ENCODE measurements at places on chromosomes 6 and 20. TPM values are rescaled to one million over a fixed set of nuclear protein-coding genes. Genes with fewer than 3 reads are reported as not detected.

DNA sequence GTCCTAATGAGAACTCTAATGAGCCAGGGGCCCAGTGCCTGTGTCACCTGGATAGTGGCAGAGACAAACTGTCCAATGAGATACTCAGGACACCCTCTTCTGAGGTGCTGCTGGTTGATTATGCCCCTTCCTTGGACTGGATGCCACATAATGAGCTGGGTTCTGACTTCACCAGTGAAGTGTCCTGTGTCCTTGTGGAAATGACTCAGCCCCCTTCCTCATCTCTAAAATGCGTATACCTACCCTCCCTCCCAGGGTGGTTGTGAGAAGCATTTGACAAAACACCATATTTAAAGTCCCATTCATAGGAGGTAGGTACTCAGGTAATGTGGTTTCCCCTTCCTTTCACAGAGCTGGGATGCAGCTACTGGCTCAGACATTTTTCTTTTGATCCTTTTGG lies 28.4 kb upstream of the RNF24 start:
- no peak for DNase-seq

Gene MAN1A1
- 45.0 TPM for total RNA-seq

GRCh38 chr6:34592208-34592952 lies 36.3 kb upstream of the SPDEF start:
- DNase-seq: no peak

Gene CNKSR3
- 18.8 TPM for total RNA-seq

DNA sequence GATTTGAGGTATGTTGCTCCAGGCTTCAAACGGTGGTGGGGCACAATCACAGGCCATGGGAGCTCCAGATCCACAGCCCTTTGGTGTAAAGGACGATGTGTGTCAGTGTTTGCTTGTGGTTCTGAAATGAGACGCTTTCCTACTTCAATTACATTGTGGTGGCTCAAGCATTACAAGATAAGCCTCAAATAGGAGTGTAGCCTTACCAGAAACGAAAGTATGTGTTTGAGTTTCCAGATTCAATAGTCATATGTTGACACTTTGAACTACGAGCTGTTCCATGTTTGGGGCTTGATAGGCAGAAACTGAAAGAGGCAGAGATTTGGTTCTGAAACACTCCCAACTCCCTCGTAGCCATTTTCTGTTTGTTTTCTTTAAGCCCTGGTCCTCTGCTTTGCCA lies 187.1 kb downstream of the MYLK4 start:
- no peak for DNase-seq

GRCh38 chr6:43283905-43284304 lies 14.2 kb upstream of the SLC22A7 start:
- no peak for DNase-seq

Gene ANGPT4
- not detected for total RNA-seq

GRCh38 chr6:44223319-44224028 lies at the start of gene SLC29A1:
TSS of gene SLC29A1 (plus strand) at chr6:44223595. CDS start at chr6:44227314, 3,719 bp downstream.
- DNase-seq: peak; percentile 81

Gene ADGRF4
- 0.26 TPM for total RNA-seq

Gene TUBB2A
- total RNA-seq: 57.8 TPM

DNA sequence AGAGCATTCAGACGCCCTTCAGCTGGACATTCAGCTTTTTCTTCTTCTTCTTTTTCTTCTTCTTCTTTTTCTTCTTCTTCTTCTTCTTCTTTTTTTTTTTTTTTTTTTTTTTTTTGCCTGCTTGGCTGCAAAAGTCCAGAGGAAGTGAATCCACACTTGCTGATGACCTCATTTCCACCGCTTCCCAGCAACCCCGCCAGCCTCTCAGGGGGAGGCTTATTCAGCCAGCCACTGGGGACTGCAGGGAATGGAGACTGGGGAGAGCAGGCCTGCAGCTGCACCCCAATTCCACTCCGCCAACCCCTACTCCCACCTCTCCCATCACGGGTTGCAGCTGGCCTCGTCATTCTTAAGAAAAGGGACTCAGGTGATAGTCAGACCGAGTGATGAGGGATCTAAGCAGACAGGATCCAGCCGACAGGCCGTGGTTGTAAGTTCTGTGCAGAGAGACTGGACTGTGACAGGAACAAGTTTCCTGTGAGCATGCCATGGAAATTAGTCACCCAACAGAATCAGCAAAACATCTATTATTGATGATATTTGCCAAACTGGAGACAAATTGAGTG lies 59.0 kb upstream of the QKI start:
- DNase-seq: peak; percentile 77

GRCh38 chr20:47117371-47117770 lies 222.7 kb downstream of the EYA2 start:
- DNase-seq: no peak

GRCh38 chr20:1900321-1900801 lies 5.2 kb downstream of the SIRPA start:
- peak; percentile 65 for DNase-seq

- DNase-seq: no peak
These were observed 81.8 kb downstream of the SGK1 start for GRCh38 chr6:134235937-134236751.

- no peak for DNase-seq
These were observed 248.8 kb downstream of the TTLL2 start for GRCh38 chr6:167573461-167574215.

- no peak for DNase-seq
These were observed 453.1 kb upstream of the SLC35B3 start for GRCh38 chr6:8888468-8888867.

DNA sequence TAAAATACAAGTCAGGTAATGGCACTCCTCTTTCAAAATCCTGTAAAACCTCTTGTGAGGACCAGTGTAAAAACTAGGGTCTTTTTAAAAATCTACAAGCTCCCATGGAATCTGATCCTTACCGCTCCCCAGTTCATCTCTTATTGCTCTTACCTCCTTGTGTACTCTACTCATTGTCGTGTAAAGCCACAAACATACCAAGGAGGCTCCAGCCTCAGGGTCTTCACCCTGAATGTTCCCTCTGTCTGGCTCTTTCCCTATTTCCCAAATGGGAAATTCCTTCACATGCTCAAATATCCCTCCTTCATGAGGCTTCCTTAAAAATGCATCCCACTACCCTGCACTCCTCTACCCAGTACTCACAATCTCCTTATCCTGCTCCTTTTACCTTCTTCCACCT lies 67.1 kb downstream of the TASP1 start:
- no peak for DNase-seq

DNA sequence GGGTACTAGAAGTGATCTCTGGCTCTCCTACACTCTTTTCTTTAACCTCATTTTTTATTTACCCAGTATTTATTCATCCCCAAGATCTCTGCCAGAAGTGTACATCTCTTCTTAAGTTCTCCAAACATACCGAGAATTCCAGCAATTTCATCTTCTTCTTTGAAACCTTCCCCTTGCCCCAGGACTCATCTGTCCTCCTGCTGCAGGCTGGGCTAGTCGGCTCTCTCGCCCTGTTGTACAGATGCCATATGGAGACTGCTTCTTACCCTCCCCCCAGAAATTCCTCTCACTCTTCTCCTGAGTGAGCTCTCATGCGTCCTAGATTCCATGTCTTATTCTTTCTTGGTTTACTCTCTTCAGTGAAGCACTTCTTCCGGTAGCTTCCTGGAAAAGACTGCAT lies 21.9 kb upstream of the PNRC1 start:
- no peak for DNase-seq

GRCh38 chr20:44478206-44478605 lies 2.5 kb downstream of the TTPAL start:
- DNase-seq: no peak

- DNase-seq: no peak
These were observed at the start of gene IRF4 for GRCh38 chr6:391559-392440. TSS of gene IRF4 (plus strand) at chr6:391752. CDS start at chr6:393153, 1,401 bp downstream.

Gene CD24
- total RNA-seq: 0.80 TPM

Gene TBXT
- total RNA-seq: not detected

Gene TP53TG5
- 2.0 TPM for total RNA-seq

Gene LTA
- total RNA-seq: not detected

DNA sequence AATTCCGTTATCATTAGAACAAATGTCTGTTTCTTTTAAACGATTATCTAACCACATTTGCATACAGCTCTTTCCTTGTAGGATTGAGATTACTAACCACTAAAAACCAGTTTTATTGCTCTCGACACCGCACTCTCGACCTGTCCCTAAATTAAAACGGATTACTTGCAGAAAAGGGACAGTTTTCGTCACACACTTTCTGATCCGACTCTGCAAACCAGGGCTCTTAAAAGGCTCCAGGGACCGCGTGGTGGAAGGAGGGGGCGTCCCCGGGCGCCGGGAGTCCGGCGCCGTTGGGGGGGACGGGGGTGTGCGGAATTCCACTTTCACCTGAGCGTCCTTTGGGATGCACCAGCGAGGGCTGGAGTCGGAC lies 731 bp downstream of the MAK start:
- no peak for DNase-seq

- peak; percentile 44 for DNase-seq
These were observed 48.6 kb downstream of the TPD52L1 start for GRCh38 chr6:125201961-125202729.
